Hypothalamus (tissue), 51 donors: ENCODE measurements at places on chromosomes 4 and X.

- DNase-seq: no peak
These were observed 983.7 kb downstream of the STIM2 start for GRCh38 chr4:27844376-27844775.

- no peak for DNase-seq
These were observed 245.6 kb downstream of the TRAM1L1 start for GRCh38 chr4:116839826-116840225.

DNA sequence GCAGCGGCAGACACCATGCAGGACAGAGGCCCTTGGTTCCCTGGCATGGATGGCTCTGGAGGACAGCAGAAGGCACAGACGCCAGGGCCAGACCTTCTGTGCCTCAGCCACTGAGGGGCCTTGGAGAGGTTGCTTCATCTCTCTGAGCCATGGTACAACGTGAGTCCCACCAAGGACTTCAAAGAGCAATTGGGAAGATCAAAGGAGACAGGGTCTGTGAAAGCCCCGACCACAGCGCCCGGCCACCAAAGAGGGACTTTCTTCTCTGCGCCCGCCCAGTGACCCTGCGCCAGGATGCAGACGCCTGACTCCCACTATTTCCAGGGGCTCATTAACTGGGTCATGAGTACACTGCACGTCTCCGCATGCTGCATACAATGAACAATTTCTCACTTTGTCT lies 174.0 kb downstream of the AFAP1 start:
- DNase-seq: no peak

DNA sequence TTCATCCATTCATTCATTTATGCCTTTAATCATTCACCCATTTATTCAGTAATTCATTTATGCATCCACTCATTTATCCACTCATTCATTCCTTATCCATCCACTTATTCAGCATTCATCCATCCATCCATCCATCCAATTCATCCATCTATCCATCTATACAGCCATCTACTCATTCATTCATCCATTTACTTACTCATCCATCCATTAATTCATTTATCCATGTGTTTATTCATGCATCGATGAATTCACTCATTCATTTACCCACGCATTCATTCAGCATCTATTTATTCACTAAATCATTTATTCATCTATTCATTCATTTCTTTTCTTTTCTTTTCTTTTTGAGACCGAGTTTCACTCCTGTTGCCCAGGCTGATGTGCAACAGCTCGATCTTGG lies 10.4 kb downstream of the P2RY8 start:
- no peak for DNase-seq

- no peak for DNase-seq
These were observed 9.0 kb upstream of the PROM1 start for GRCh38 chr4:16092682-16093319.

- no peak for DNase-seq
These were observed 43.1 kb downstream of the SYNPO2 start for GRCh38 chr4:118931786-118932185.

- no peak for DNase-seq
These were observed 6.2 kb downstream of the FGB start for GRCh38 chr4:154569028-154569427.

- DNase-seq: no peak
These were observed 142.1 kb upstream of the FTHL17 start for GRCh38 chrX:31213941-31214340.

- DNase-seq: no peak
These were observed 5.7 kb upstream of the TADA2B start for GRCh38 chr4:7037425-7037824.

DNA sequence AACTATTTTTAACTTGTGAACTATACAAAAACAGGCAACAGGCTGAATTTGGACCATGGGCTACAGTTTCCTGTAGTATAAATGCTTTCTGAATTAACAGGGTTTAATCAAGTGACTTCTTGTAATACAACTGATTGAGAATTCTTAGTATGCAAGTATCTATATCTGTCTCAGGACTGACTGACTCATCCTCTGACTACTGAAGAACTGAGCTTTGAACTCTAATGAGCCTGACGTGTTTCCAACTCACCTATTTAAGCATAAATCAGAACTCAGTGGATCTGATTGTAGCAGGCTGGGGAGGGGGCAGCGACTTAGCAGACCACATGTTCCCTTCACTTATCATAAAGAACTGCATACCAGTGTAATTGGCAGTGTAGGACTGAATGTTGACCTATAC lies 7.8 kb downstream of the SPATA4 start:
- no peak for DNase-seq

- no peak for DNase-seq
These were observed 265.1 kb upstream of the MAD2L1 start for GRCh38 chr4:120331486-120332370.

DNA sequence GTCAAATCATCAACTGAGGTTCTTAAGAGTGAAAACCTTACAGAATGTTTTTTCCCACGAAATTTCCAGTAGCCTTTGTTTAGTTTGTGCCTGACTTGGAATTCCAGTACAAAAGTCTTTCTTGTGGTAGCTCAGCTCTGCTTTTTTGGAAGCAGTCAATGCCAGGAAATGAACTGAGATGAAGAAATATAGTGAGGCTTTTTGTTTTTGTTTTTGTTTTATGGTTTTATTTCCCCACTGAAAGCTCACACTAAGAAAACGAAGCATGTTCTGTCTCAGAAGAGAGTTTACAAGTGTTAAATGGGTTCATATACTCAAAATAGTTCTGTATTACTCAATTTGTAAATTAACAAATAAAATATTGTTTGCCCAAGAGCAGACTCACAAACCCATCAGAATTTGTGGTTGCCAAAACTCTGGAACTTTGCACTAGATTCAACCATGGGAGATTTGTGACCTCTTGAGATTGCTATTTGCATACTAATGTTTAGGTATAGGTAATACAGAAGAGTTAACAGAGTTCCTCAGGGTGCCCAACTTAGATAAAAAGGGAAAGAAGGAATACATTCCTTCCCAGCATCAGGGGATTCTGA lies 1060.8 kb downstream of the FAT4 start:
- DNase-seq: no peak

DNA sequence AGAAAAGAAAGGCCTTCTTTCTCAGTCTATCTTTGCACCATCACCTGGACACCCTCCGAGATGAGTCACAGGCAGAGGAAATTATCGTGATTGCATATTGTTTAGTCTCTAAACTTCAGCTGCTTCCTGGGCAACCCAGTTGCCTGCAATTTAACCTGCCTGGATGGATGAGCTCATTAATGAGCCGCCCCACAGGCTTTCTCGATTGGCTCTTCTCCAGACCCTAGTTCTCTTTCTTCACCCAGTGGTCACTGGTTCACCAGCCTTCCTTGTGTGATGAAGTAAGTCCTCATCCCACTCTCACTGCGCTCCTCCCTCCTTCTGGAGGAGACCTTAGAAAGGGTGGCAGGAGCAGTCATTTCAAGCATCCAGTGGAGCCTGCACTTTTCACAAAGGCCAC lies 94.4 kb downstream of the SOWAHB start:
- no peak for DNase-seq

DNA sequence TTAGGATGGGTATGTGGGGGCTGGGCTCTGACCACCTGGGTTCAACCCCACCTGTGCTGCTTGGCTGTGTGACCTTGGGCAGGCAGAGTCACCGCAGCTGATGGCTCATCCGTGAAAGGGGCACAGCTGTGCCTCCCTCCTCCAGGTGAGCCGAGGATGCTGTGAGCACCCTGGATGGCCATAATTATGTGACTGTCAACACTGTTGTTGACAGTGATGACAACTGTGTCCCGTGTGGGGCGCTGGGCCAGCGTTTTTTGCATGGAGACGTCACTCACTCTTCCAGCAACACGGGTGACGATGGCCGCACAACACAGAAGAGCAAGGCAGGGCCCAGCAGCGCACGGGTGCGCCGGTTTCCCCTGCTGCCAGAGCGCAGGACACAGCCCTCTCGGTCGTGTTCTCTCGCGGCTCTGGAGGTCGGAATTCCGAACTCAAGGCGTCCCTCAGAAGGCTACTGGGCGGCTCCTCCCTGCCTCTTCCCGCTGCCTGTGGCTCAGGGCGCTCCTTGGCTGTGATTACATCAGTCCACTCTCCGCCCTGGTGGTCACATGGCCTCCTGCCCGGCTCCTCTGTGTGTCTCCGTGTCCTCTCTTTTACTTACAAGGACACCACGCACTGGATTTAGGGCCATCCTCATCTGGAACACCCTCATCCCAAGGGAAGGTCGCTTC lies 1.3 kb downstream of the SH3TC1 start:
- DNase-seq: no peak
